Activated naive CD4-positive, alpha-beta T cell treated with anti-CD3 and anti-CD28 coated beads, Interleukin-2, amount 10 ng/mL, durations not matched to agents 5 hours and 36 hours (primary cell): ENCODE measurements at places on chromosomes 16 and 17. TPM values are rescaled to one million over a fixed set of nuclear protein-coding genes. Genes with fewer than 3 reads are reported as not detected.

The DPEP1 gene
- total RNA-seq = not detected

The PRSS27 gene
- total RNA-seq = 1.4 TPM

The STH gene
- total RNA-seq = not detected

The DGKE gene
- 31.8 TPM for total RNA-seq

The PRSS33 gene
- not detected for total RNA-seq

The MGAT5B gene
- total RNA-seq = 0.33 TPM

The KRTAP4-9 gene
- not detected for total RNA-seq

The TMEM235 gene
- total RNA-seq = not detected

The C16orf46 gene
- total RNA-seq = 0.71 TPM

The CCL22 gene
- 2.7 TPM for total RNA-seq

The STAC2 gene
- total RNA-seq = not detected

The TMEM114 gene
- total RNA-seq = not detected

The MMP28 gene
- total RNA-seq = 0.43 TPM

The KRTAP9-8 gene
- not detected for total RNA-seq

The CSH1 gene
- total RNA-seq = not detected

The CBFB gene
- total RNA-seq = 271 TPM

The NLRC3 gene
- 88.9 TPM for total RNA-seq

The APOBR gene
- 19.7 TPM for total RNA-seq

The ZNF200 gene
- total RNA-seq = 13.7 TPM

The TMED6 gene
- total RNA-seq = 2.3 TPM

The KRT31 gene
- total RNA-seq = not detected

The DDX28 gene
- 16.3 TPM for total RNA-seq

The ZPBP2 gene
- total RNA-seq = not detected

The TMEM98 gene
- not detected for total RNA-seq

The ANKFN1 gene
- not detected for total RNA-seq

The P2RX5 gene
- 16.9 TPM for total RNA-seq

The MEFV gene
- total RNA-seq = 0.81 TPM

The RNF227 gene
- total RNA-seq = 5.6 TPM

The TBC1D3D gene
- 0.63 TPM for total RNA-seq

The KRTAP4-6 gene
- not detected for total RNA-seq

The WIPI1 gene
- total RNA-seq = 34.2 TPM

The ZSCAN10 gene
- 0.24 TPM for total RNA-seq

The CEP295NL gene
- total RNA-seq = not detected

The CBX2 gene
- total RNA-seq = 5.5 TPM

The SMIM22 gene
- total RNA-seq = not detected

The KRT20 gene
- not detected for total RNA-seq

The TBX2 gene
- total RNA-seq = not detected

The SPN gene
- total RNA-seq = 352 TPM

The CSNK2A2 gene
- 66.3 TPM for total RNA-seq

The GPR179 gene
- total RNA-seq = not detected

The SKAP1 gene
- 139 TPM for total RNA-seq

The PCTP gene
- 7.1 TPM for total RNA-seq

The CDH15 gene
- not detected for total RNA-seq

The SAMD14 gene
- total RNA-seq = 0.79 TPM

The CPNE7 gene
- total RNA-seq = 3.6 TPM

The ADAMTS18 gene
- not detected for total RNA-seq

The KRTAP4-4 gene
- total RNA-seq = not detected

The CD79B gene
- 38.2 TPM for total RNA-seq

The NPIPA3 gene
- total RNA-seq = 6.1 TPM
